Esophagus squamous epithelium (tissue), 5 donors: ENCODE measurements at places on chromosomes 5 and 9.

DNA sequence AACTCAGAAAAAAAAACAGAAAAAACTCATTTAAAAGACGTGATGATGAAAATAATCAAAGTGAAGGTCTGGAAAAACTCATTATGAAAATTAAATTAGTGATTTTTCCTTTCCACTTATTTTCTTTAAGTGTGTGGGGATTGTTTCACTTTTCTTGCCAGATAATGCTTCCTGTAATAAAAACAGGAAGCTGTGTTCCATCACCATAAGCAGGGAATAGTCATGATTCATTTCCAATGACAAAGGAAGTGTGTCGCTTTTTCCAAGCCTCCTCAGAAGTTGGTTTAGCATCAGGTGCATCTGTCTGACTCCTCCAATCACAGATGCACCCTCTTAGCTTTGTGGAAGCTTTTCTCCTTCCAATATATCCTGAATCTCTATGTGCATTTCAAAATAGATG lies 2068.7 kb downstream of the MAT2B start:
- no peak for DNase-seq

GRCh38 chr5:165209101-165209727 lies 1703.8 kb downstream of the MAT2B start:
- no peak for DNase-seq

- no peak for DNase-seq
These were observed 67.8 kb downstream of the FAT2 start for GRCh38 chr5:151523335-151523734.

DNA sequence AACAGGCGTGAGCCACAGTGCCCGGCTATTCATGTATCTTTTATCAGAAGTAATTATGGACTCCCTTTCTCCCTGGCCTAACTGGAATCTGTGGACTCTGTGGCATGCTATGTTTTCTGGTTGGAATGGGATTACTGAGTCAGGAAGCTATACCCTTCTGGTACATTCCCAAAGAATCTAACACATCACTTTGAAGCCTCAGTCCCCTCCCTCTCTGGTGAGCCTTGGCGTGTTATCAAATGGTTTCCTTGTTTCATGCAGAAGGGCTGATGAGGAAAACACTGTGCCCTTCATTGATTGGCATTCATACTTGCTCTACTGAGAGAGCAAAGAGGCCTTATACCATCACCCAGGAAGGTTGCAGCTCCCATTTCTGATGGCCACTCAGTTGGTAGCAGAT lies 22.9 kb downstream of the C5orf15 start:
- DNase-seq = no peak

DNA sequence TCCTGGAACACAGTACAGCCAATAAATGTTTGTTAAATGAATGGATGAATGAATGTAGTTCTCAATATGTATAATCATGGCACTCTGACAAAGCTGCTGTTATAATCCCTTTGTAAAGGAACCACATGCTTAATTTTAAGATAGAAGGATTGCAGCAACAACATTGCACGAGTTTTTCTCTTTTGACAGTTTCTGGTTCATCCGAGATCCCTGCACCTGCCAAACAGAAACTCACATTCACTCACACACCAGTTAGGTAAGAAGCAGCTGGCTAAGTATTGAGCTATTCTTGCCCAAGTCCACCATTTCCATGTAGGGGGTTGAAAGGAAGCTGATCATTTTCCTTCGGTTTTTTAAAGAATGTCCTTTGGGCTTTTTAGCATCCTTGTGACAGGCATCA lies 133.7 kb upstream of the MAP1B start:
- DNase-seq = no peak

DNA sequence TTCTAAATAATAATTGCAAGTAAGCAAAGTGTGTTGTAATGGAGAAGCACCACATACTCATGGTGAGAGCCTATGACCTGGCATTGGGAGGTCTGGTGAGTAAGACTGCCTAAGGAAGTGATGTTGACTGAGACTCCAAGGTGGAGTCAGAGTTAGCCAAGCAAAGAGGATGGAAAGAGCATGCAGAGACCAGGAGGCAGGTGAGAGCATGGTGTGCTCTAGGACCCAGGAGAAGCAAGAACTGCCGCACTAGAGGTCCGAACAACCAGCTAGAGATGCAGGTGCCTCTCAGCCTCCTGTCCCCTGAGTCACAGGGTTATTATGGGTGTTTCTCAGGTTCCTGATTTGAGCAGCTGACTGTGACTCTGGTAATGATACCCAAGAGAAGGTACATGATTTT lies 27.3 kb downstream of the ANP32B start:
- DNase-seq = no peak

- no peak for DNase-seq
These were observed 211.2 kb downstream of the GADD45G start for GRCh38 chr9:89815903-89816573.

- no peak for DNase-seq
These were observed 544.1 kb downstream of the RAB3C start for GRCh38 chr5:59126708-59127573.

DNA sequence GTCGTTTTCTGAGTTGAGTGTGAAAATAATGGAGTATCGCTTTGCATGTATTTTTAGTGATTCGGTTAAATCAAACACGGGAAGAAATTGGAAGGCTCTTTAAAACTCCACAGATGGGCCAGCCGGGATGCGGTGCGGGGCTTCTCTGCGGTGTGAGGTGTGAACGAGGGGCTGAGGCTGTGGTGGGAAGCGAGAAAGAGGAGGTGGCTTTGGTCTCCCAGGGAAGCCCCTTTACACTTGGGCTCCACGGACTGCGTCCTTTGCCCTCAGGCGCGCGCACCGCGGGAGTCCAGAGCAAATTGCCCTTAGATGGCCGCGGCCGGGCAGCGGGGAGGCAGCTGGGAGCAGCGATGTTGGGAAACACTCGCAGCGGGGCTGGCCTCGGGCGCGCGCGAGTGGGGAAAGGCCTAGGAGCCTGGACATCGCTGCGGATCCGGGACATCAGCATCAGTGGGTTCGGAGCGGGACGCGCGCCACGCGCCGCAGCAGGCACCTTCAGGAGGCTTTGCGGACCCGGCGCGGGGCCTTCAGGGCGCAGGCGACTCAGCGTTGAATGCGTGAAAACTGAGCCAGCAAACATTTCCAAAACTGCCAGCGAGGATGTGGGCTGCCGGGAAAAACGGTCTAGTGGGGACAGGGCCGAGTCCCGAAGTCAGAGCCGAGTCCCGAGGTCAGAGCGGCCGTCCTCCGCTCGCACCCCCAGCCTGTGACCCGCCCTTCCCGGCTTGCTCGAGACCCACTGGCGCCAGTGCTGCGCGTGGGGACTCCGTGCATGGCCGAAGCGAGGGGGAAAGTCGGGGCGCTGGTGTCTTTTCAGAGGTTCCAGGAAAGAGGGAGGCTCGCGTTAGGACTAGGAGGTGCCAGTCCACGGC lies 6.5 kb downstream of the IRX1 start:
- no peak for DNase-seq

- no peak for DNase-seq
These were observed 29.7 kb downstream of the TEX10 start for GRCh38 chr9:100322954-100323536.

GRCh38 chr9:91056486-91056885 lies 254.9 kb downstream of the SYK start:
- no peak for DNase-seq

- DNase-seq = no peak
These were observed 43.4 kb downstream of the NADK2 start for GRCh38 chr5:36198281-36198680.

DNA sequence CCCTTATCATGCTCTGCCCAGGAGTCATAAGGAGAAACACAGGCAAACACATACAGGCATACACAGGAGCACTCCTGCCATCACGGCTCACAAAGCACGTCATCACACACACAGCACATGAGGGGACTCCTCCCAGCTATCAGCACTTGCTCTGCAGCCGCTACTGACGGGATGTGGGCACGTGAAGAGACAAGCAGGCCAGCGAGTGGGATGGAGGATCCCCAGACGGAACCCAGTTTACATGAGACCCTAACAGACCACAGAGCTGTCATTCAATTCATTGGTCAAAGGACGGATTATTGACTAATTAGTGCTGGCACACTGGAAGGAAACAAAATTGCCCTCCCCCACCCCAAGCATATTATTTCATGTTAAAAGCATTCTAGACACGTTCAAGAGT lies 53.6 kb downstream of the SEMA4D start:
- DNase-seq = no peak
